ENCODE measurements at places on chromosomes 13 and 19.

GRCh38 chr13:62067821-62068220 is 652.2 kb upstream of the PCDH20 start:
- DNase-seq, result no peak

DNA sequence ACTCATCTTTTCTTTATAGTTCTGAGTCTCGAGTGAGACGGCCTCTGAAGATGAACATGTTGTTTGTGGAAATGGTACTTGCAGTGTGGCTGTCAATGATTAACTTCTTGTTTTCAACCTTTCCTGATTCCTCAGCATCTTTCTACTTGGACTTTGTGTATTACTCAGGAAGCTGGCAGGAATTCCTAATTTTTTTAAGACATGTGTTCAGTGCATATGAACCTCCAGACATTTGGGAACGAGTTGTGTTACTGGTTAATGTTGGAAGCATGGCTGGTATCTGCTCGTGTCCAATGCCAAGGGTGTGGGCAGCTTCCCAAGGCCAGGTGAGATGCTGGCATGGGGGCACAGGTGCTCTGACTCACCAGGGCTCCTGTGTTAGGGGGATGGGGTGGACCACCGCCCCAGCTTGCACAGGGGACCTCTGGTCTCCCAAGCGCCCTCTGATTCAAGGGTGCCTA is 61.1 kb upstream of the MCF2L start:
- no peak for DNase-seq

DNA sequence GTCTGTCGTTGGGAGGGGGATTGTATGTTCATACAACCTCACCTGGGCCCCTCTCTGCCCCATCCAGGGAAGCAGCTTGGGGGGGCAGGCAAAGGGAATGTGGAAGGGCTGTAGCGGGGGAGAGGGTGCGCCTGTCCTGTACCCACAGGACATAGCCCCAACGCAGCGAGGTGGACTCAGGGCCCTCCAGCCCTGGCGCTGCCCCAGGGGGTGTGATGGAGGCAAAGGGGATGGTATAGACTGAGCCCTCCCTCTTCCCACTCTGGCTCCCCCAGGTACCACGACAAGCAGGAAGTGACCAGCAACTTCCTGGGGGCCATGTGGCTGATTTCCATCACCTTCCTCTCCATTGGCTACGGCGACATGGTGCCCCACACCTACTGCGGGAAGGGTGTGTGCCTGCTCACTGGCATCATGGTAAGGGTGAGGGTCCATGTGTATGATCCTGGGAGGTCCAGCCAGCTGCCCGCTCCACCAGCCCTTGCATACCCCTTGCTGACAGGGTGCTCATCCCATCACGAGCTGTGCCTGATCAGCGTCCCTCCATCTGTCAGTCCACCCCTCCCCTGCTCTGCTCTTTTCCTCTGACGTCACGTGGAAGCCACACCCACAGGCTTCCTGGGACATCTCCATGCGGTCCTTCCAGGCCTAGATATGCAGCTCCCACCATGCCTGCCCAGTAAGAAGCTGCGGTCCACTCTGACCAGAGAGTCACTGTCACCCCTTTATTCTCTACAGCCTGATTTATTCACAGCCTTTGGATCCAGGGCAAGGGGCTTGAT is 18.3 kb downstream of the KCNN1 start:
- no peak for DNase-seq

DNA sequence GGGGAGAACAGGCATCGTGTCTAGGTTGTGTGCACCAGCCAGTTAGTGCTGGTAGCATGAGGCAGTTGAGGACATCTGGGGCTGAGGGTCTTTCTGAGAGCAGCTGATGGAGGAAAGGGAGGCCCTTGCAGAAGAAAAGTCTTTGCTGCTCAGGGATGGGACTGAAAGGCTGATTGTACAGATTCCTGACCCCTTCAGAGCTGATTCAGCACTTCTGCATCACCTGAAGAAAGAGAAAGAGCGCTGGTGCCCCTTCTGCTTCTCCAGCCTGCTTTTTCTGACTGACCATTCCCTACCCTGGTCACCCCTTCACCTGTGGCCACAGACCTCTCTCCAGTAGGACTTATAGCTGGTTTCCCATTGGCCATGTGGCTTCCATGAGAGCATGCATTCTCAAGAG is 476.2 kb downstream of the TSHZ3 start:
- DNase-seq, result no peak

GRCh38 chr19:9878511-9879196 is 43.5 kb downstream of the PIN1 start:
- DNase-seq, result no peak

GRCh38 chr19:5958074-5958850 is 19.7 kb downstream of the RANBP3 start:
- no peak for DNase-seq

GRCh38 chr13:114320065-114320464 is 5.8 kb downstream of the CHAMP1 start:
- no peak for DNase-seq

- DNase-seq, result no peak
Measured at GRCh38 chr13:45817833-45818232, 33.7 kb downstream of the SIAH3 start.

DNA sequence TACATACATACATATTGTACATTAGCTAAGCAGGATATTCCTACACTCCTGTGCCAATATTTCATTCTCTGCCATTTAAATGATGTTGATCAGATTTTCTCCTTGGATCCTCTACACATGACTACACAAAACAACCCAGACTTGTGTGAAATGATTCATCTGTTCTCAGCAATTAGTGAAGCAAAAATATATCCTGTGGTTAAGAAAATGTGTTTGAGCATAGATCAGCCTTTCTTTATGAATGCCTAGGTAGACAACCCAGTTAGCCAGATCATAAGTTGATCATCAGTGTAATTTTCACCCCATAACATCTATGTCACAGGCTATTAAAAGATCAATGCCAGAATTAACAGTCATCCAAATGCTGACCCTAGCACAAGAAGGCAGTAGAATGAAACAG is 275.2 kb upstream of the EDNRB start:
- DNase-seq, result no peak

DNA sequence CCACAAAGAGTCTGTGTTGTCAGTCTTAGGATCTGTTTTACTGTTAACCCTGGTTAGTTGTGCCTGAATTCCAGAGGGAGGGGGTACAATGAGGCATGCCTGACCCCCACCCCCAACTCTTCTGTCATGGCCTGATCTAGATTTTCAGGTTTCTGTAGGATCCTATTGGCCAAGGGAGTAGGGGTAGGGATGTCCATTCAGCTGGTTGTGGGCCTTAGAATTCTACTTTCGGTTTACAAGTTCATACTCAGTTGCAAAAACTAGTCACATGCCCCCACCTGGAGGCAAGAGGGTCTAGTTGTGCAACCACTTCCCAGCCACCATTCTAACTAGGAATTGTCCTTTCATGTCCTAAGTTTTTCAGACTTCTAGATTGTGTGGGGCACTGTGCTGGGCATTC is 94.3 kb upstream of the MBNL2 start:
- no peak for DNase-seq

DNA sequence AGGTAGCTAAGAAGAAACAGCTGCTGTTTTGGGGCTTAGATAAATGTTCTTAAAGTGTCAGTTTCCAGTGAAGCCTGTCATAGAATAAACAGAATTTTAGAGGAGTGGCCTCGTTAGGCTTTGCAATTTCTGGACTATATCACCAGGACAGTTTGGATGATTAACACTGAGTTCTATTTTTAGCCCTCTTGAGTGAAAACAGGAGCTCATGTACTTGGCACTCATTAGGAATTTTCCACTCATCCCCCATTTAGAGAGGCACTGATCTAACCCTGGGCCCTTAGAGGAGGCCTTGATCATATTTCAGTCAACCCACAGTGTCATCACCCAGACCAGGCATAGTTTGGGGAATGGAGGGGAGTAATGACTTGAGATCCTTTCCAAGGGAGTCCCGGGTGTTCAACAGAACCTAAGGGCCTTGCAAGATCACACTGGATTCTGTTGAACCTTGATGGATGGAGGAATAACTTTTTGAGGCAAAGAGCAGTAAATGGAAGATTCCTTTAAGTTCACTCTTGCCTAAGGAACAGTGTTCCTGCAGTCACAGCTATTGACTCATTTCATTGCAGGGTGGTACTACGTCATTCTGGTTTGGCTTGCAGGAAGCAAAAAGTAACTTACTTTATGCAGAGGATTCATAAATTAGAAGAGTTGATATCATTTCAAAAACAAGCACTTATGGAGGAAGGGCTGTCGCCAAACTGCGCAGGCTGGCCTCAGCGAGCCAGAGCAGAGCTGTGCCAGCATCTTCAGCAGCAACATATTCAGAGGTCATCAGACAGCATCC is 160.2 kb downstream of the SLC7A1 start:
- no peak for DNase-seq

DNA sequence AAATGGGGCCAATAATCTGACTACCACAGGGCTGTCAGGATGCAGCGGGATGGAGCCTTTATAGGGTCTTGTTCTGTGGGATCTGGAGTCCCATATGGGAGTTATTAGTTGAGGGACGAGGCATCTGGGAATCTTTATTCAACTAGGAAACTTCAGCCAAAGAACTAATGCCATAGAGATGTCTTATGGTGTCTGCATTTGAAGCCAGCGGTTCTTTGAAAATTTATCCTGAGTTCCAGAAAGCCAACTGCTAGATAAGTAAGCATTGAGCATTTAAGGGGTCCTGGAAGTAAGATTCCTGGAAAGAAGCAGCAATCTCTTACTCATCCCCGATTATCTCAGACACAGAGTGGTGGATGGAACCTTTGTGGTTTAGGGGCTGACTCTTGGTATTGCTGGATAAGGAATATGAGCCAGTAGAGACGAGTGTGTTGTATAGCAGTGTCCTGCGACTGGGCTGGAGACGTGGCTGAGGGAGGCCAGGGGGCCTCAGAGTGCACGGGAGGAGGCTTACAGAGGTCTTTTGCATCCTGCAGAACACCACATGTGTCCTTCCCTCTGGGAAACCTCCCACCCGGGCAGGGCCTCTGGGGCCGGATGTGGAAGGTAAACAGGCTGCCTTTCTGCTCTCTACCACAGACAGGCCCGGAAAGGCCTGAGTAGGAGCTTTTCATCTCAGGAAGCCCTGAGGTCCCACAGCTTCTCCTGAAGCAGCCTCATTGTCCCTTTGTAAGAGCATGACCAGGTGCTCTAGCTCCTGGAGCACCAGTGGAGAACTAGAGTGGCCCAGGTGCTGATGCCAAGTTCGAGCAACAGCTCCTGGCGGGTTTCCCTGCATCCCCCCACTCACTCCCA is 28.8 kb downstream of the ACTN4 start:
- DNase-seq, result no peak

DNA sequence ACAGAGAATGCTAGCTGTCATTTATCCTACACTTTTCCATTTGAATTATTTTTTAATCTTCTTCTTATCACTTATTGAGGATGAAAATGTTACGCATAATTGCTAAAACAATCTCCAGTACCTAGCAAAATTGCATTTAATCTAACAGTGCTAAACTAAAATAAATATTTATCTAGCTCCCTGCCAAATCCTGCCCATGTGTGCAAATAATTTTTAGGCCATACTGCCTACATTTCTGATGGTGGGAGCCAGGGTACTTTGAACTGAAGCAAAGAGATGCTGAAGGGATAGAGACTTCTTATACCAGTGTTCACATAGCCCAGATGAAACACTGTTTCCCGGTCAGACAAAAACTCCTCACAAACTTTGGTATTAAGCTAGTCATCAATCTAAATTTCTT is 1268.7 kb upstream of the PCDH20 start:
- no peak for DNase-seq

GRCh38 chr13:38688674-38689073 is 1.8 kb downstream of the FREM2 start:
- no peak for DNase-seq

DNA sequence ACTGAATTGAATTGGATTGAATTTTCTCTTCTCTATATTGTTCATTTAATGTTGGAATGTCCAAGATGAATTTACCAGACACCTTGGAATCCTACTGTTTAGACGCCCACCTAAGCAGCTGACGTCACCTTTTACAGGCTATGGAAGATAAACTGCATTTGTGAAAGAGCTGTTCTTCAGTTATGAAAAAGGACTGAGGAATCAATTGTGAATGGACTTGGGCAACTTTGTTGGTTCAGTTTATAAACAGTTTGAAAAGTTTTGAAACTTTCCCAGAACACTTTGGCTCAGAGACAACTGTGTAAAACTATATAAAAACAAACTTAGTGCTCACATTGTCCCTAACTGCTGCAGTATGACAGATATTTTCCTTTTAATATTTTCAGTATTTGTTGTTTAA is 590.8 kb upstream of the SPRY2 start:
- DNase-seq, result no peak

DNA sequence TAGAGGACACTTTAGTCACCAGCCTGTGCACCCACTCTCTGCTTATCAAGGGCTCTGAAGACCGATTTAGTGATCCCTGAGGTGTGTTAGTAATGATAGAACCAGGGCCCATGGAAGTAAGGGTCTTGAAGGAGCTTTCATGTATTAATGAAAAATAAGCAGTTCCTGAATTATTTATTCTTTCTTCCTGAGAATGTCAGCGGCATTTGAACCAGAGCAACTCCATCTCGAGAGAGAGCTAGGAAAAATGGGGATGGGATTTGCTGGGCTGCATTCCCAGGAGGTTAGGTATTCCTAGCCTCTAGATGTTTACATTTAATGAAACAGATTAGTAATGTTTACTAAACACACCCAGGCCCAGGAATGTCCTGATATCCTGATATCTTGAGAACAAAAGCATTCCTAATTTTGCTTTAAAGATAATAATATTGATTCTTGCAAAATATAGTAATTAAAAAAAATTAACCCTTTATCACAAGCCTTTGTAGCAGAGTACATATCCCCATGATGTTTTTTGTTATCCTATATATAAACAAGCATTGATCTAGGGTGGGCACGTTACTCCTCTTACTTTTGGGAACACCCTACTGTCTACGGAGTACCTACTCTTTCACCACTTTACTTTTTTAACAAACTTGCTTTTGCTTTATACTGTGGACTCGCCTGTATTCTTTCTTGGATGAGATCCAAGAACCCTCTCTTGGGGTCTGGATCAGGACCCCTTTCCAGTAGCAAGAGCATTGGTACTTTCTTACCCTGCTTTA is 63.1 kb downstream of the COG3 start:
- no peak for DNase-seq

GRCh38 chr13:42875475-42876269 is 94.3 kb downstream of the FAM216B start:
- no peak for DNase-seq

DNA sequence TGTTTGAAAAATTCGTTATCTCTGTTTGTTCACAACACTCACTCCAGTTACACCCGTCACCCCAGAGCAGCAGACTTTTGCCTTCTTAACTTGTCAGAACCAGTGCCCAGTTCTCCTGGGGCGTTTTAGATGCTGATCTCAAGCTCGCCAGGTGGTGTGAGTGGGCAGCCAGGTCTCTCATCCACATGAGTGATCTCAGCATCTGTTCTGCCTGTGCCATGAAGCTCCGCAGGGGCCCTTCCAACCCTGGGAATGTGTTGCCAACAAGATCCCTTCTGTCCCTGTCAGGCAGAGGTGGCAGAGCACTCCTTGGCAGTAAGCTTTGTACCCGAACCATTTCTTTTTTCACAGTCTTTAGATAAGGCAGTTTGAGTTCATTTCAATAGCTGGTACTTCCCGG is 896.5 kb downstream of the UQCRFS1 start:
- no peak for DNase-seq

Data from T-helper 22 cell (primary cell).